ENCODE measurements at places on chromosomes 4 and X. TPM values are rescaled to one million over a fixed set of nuclear protein-coding genes. Genes with fewer than 3 reads are reported as not detected.

ACE2 gene
- 8.1 TPM for total RNA-seq

GRCh38 chr4:128358913-128359279, 71.3 kb upstream of the PGRMC2 start:
- no peak for DNase-seq

DNA sequence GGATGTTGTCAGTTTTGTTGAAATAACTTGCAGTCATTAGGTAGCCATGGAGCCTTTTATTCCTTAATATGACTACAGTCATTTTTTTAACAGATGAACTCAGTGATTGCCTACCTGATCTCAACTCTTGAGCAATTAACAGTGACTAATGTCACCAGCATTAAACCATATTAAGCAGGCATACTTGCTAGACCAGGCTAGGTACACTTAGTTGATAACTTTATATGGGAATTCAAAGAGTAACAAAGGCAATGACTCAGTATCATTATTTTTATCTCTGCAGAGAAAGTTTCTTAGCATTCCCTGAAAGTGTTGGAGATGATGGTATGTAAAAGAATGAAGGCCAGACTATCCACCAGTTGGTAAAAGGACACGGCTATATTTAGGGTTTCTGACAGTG, at the start of gene C4orf54:
C4orf54 (minus strand) TSS at position 31 of the 400 bp plus-strand sequence. CDS start 3,180 bp downstream, outside the sequence.
- DNase-seq, result no peak

DNA sequence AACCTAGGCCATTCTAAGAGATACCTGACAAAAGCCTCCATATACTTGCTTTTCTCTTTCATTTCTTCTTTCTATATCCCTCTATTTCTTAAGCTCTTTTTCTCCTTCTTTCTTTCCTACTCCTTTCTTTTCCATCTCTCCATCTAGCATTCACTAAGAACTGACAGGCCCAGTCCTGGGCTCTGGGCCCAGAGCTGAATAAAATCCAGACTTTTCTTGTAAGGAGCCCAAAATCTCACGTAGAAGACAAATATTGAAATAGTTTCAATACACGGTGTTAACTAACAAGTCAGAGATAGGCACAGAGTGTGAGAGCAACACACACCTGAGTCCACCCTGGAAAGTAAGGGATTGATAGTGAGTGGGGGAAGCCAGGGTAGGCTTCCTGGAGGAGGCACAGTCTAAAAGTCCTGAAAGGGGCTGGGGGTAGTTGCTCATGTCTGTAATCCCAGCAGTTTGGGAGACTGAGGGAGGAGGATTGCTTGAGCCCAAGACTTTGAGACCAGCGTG, 73.2 kb upstream of the EFNB1 start:
- no peak for DNase-seq

- DNase-seq, result no peak
These were observed 58.5 kb upstream of the SMAD1 start for GRCh38 chr4:145423017-145423708.

- DNase-seq, result peak; percentile 45
These were observed 31.5 kb upstream of the RAPGEF2 start for GRCh38 chr4:159071178-159071968.

GRCh38 chr4:123488916-123489315, 92.3 kb downstream of the SPRY1 start:
- DNase-seq, result peak; percentile 42

RAB9B gene
- total RNA-seq, result 3.6 TPM

DNA sequence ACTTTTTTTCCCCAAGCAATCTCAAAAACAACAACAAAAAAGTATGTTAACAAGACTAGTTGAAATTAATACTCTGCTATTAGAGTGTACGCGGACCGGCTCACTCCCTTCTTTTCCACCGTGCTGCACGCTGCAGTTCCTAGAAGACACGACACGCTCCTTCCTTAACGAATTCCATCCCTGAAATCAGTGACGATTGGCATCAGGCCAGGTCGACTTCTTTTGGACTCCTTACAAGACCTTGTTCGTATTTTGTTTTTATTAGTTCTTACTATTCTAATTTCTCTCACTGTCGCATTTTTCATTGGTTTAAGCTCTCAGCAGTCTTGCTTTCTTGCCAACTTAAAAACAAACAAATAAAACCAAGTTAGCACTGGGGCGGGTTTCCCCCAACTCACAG, 175.8 kb upstream of the PITX2 start:
- no peak for DNase-seq

GRCh38 chr4:14124816-14125215, 497.3 kb upstream of the BOD1L1 start:
- DNase-seq, result no peak

GPR143 gene
- total RNA-seq, result not detected

CPZ gene
- 13.2 TPM for total RNA-seq

DNA sequence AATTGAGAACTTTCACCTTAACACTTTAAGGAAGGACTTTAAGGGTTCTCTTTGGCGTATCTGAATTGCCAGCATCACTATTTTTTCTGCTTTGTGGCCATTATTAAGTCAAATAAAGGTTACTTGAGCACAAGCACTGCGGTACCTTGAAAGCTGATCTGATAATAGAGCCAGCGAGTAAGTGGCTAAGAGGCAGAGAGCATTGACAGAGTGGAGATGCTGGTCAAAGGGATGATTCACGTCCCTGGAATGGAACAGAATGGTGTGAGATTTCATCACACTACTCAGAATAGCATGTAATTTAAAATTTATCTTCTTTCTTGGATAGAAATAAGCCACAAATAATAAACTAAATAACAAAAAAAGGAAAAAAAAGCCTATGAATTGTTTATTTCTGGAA, 57.1 kb upstream of the NPFFR2 start:
- DNase-seq, result no peak
